Myometrial cell (primary cell): ENCODE measurements at places on chromosomes 7 and 10. TPM values are rescaled to one million over a fixed set of nuclear protein-coding genes. Genes with fewer than 3 reads are reported as not detected.

UCN3 gene
- total RNA-seq = not detected in 2 replicates

VTI1A gene
- total RNA-seq = 24.2 and 32.4 TPM in 2 replicates

BTBD16 gene
- not detected in 2 replicates for total RNA-seq

MSS51 gene
- 1.2 and 1.6 TPM in 2 replicates for total RNA-seq

SLC37A3 gene
- 50.7 and 68.2 TPM in 2 replicates for total RNA-seq

STEAP1B gene
- total RNA-seq = 3.2 and 4.4 TPM in 2 replicates

CHST12 gene
- total RNA-seq = 10.5 and 15.9 TPM in 2 replicates

APBB1IP gene
- not detected in 2 replicates for total RNA-seq

MPP7 gene
- under 0.01 and 2.3 TPM in 2 replicates for total RNA-seq

TNKS2 gene
- 16.4 and 24.3 TPM in 2 replicates for total RNA-seq

TET1 gene
- 1.7 and 2.8 TPM in 2 replicates for total RNA-seq

SLC18A3 gene
- not detected in 2 replicates for total RNA-seq

ZMIZ1 gene
- 16.7 and 18.7 TPM in 2 replicates for total RNA-seq

FAM185A gene
- total RNA-seq = 3.5 and 8.1 TPM in 2 replicates

LDB1 gene
- total RNA-seq = 19.3 and 21.8 TPM in 2 replicates

ZNF425 gene
- 1.1 and 1.4 TPM in 2 replicates for total RNA-seq

DGKB gene
- total RNA-seq = under 0.01 and 0.89 TPM in 2 replicates

GLRX3 gene
- 92.8 and 118 TPM in 2 replicates for total RNA-seq

TSPAN13 gene
- 19.0 and 19.9 TPM in 2 replicates for total RNA-seq

C1QL3 gene
- total RNA-seq = not detected in 2 replicates

SPDYE9 gene
- total RNA-seq = not detected in 2 replicates

CPA1 gene
- not detected in 2 replicates for total RNA-seq

FRAT2 gene
- 4.9 and 6.2 TPM in 2 replicates for total RNA-seq

DNA2 gene
- total RNA-seq = 4.3 and 5.3 TPM in 2 replicates

ZNF862 gene
- 6.9 and 10.5 TPM in 2 replicates for total RNA-seq

CCDC172 gene
- not detected in 2 replicates for total RNA-seq

SLC13A1 gene
- total RNA-seq = not detected in 2 replicates

ASZ1 gene
- total RNA-seq = not detected in 2 replicates

TAS2R3 gene
- not detected in 2 replicates for total RNA-seq
